ENCODE measurements at places on chromosomes 6 and 20.

DNA sequence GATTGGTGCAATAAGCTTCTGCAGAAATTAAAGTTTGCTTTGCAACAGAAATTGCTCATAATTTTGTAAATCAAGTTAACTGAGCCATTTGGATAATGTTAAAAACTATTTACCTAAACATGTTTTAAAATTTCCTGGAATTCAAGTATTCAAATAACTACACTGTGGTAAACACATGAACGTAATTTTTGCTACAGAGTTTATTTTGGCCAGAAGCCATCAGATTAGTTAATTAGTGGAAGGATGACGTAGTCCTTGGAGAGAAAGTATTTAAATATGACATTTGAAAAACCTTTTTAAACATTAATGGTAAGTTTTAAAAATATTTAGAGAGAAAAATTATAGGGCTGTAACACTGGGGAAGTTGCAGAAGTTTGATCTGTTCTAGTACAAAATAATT, 121.2 kb upstream of the UST start:
- DNase-seq: no peak

GRCh38 chr6:36127462-36128016, 2.8 kb upstream of the MAPK13 start:
- DNase-seq: peak; percentile 93

- DNase-seq: no peak
Observed at GRCh38 chr6:1254326-1254725, 57.6 kb upstream of the FOXQ1 start.

DNA sequence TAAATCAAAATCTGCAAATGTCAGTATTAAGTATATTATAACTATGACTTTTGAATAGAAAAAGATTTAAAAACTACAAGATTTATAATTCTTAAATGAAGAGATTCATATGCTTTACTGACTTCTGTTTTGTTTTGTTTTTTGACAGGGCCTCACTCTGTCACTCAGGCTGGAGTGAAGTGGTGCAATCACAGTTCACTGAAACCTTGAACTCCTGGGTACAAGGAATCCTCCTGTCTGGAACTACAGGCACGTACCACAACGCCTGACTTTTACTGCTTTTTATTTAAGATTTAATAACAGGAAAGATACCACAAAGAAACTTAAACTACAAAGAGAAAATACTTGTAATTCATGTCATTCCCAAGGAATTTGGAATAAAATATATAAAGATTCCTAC, 940.2 kb upstream of the CITED2 start:
- no peak for DNase-seq

DNA sequence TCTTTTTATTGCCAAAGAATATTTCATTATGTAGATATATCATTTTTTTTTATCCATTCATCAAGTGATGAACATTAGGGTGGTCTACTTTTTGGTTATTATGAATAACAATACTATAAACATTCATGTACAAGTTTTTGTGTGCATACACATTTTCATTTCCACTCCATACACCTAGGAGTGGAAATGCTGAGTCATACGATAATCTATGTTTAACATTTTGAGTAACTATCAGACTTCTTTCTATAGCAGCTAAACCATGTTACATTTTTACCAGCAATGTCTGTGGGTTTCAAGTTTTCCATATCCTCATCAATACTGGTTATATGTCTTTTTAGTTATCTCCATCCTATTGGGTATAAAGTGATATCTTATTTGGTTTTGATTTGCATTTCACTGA, 65.7 kb downstream of the PRSS35 start:
- DNase-seq: no peak

- no peak for DNase-seq
Observed at GRCh38 chr6:8645212-8645611, 209.9 kb upstream of the SLC35B3 start.
